Activated CD8-positive, alpha-beta memory T cell treated with anti-CD3 and anti-CD28 coated beads for 1 hour (primary cell): ENCODE measurements at places on chromosomes 16 and 17.

DNA sequence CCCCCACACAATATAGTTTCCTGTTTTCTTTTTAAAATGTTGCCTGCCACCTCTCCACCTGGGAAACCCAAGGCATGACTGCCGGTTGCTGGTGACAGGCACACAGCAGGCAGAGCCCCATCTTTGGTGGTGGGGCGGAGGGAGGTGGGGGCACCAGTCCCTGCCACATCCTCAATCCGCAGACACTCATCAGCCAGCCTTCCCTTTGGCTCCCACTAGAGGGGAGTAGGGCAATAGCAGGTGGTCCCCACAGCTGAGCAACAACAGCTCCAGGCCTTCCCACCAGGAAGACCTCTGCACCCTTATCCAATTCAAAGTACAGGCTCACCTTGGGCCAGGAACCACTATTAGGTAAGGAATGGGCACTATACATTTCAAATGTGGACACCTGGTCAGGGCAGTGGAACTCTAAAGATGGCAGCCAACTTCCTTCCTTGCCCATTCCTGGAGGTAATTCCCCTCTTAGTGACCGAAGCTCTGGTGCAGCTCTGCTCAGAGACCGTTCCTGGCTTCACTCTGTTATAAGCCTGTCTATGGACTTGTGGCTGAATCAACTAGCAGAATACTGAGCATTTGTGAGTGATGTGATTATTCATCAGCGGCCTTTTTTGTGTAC lies 13.9 kb downstream of the RECQL5 start:
- DNase-seq = no peak

DNA sequence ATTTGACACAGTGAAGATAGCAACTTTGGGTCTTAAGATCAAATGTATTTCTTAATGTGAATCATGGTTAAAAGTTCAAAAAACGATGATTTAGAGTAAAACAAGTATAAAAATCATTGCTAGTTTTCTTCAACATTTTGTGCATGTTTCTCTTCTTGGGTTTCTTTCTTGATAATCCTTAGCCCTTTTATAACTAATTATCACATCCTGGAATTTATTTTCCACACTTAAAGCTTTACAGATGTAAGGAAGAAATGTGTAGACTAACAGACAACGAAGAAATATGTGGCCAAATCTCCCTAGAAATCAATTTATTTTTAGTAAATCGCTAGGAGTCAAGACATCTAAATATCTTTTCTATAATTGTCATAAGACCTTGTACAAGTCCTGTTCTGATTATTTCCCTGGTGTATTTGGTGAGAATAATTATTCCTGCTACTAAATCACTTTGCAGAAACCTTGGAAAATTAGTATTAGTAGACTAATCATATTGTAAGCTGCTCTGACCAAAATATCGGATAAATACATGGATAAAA lies 4.9 kb downstream of the NACA2 start:
- no peak for DNase-seq

DNA sequence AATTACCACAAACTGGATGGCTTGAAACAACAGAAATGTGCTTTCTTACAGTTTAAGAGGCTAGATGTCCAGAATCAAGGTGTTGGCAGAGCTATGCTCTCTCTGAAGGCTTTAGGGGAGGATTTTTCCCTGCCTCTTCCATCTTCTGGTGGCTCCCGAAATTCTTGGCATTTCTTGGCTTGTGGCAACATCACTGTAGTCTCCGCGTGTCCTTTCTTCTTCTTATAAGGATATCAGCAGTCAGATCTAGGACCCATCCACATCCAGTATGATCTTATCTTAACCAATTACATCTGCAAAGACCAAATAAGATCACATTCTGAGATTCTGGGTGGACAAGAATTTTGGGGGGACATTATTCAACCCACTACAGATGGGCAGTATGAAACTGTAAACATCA lies 119.2 kb upstream of the PMFBP1 start:
- no peak for DNase-seq

DNA sequence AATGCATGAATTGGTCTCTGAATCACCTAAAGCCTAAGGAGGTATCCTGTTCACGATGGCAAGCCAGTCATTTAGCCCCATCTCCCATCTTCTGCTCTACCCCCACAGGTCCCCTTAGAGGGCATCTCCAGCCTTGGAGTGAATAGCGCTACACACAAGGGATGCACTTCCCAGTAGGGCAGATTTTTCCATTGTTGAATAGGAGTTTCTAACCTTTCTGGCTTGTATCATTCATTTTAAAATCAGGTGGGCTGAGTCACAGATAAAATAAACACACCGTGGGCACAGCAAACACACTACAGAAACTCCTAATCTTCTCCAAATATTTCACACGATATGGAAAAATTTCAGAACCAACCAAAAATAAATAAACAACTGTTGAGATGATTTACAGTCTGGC lies 201.2 kb upstream of the NOG start:
- no peak for DNase-seq

DNA sequence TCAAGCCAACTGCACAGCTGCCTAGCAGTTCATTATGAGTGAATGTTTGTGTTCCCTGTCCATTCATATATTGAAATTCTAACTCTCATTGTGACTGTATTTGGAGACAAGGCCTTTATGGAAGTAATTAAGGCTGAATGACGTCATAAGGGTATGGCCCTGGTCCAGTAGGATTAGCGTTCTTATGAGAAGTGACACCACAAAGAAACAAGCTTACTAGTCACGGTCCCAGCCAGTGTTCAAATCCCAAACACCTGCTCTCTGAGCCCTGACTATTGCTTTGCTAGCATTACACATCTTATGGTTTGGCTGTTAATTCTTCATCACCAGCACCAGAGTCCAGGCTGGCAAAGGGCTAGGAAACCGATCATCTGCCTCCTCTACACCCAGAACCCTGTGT lies 2.2 kb downstream of the ZNF668 start:
- no peak for DNase-seq

DNA sequence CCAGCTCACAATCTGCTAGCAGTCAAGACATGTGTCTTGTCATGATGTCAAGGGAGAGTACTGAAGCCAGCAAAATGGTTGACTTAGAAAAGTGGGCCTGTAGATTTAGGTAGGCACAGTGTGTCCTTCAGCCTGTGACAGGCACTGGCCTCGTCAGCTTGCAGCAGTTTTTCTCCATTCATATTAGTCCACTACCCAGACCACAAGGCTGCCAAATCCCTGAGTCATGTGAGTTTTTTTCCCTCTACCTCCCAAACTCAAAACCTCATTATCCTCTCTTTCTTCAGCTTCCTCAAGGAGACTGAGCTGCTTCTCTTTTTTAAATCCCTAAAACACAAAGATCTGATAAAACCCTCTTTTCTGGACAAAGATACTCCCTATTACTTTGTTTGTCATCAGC lies 102.6 kb upstream of the HS3ST3A1 start:
- DNase-seq = no peak

DNA sequence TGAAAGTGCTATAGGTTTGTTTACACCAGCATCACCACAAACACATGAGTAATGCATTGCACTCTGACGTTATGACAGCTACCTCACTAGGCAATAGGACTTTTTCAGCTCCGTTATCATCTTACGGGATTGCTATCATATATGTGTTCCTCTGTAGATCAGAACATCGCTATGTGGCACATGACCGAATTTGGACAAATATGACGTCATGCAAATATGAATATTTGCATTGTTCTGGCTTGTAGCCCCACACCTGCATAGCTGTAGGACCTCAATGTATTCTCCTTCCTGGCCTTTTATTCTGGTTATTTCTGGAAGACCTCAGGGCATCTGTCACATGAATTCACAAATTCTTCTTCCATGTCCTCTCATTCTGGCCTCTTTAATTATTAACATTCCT lies 393.2 kb downstream of the CDH13 start:
- DNase-seq = no peak

DNA sequence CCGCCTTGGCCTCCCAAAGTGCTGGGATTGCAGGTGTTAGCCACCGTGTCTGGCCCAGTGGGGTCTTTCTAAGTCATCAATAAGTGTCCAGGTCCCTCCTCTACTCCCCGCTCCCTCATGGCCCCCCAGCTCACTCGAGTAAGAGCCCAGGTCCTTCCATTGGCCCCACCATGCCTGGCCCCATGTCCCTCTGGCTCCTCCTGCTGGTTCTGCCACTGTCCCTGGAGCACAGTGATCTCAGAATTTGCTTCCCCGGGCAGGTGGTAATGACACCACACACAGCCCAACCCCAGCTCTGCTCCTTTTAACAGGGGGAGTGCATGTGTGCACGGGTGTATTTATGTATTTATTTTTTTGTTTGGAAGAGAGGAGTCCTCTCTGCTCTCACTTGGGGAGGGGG lies 19.6 kb downstream of the MGAT5B start:
- no peak for DNase-seq
